Mesenchymal stem cell (in vitro differentiated cells and primary cell): ENCODE measurements at places on chromosomes 11 and 22.

- H3K4me1 ChIP-seq, result no peaks in the 10 kb centered on the region
- no peaks in the 10 kb centered on the region for H3K27me3 ChIP-seq
- DNase-seq, result no peak
- no peak overlapping the region for H3K4me3 ChIP-seq
- no peaks in the 10 kb centered on the region for H3K36me3 ChIP-seq
These were observed 282.7 kb upstream of the CCDC179 start for GRCh38 chr11:23143022-23143421.

GRCh38 chr22:20905415-20906386 lies 11.5 kb upstream of the CRKL start:
- no peak for DNase-seq
- H3K4me3 ChIP-seq, result no peak overlapping the region
- H3K36me3 ChIP-seq, result no peaks in the 10 kb centered on the region
- H3K27me3 ChIP-seq, result peaks cover 3% of the 10 kb centered on the region
- no peak overlapping the region for H3K27ac ChIP-seq

GRCh38 chr22:17647991-17648390 lies 9.4 kb downstream of the BCL2L13 start:
- no peak overlapping the region for H3K27ac ChIP-seq
- H3K36me3 ChIP-seq, result peaks cover 13% of the 10 kb centered on the region
- no peak overlapping the region for H3K4me3 ChIP-seq
- no peaks in the 10 kb centered on the region for H3K27me3 ChIP-seq
- no peak for DNase-seq

DNA sequence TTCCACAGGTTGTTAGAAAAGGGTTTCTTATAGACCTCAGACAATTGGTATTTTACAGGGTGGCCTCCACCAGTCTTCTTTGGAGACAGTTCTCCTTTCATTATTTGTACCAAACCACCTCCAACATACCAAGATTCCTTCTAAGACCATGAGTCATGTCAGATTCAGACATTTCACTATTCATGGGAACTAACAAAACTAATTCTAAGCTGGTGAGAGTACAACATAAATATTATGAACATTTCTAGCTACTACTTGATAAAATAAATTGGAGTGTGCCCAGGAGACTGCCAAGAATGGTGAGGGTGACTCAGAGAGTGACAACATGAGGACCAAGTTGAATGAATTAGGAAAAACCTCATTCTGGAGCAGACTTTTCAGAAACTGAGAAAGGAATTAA lies 494.6 kb upstream of the LRRC4C start:
- H3K4me1 ChIP-seq, result no peaks in the 10 kb centered on the region
- no peaks in the 10 kb centered on the region for H3K36me3 ChIP-seq
- no peaks in the 10 kb centered on the region for H3K27me3 ChIP-seq
- H3K4me3 ChIP-seq, result no peak overlapping the region

DNA sequence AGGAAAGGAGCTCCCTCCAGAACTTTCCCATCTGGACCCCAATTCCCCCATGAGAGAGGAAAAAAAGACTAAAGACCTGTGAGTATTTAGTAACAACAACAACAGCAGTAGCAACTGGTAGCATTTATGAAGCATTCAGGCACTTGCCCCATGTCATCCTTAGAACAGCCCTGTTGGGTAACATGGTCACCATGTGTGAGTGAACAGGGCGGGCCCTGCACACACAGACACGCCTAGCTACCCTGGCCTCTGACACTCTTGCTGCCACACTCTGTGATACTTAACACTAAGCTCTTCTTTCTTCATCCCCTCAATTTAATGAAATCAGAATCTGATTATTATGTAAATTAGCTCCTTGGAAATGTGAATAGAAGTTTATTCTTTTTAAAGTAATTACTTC lies 26.1 kb upstream of the SLC25A18 start:
- H3K4me3 ChIP-seq, result no peak overlapping the region
- no peaks in the 10 kb centered on the region for H3K36me3 ChIP-seq
- H3K4me1 ChIP-seq, result no peaks in the 10 kb centered on the region
- peaks cover 3% of the 10 kb centered on the region for H3K27me3 ChIP-seq
- DNase-seq, result no peak
- H3K27ac ChIP-seq, result no peak overlapping the region

DNA sequence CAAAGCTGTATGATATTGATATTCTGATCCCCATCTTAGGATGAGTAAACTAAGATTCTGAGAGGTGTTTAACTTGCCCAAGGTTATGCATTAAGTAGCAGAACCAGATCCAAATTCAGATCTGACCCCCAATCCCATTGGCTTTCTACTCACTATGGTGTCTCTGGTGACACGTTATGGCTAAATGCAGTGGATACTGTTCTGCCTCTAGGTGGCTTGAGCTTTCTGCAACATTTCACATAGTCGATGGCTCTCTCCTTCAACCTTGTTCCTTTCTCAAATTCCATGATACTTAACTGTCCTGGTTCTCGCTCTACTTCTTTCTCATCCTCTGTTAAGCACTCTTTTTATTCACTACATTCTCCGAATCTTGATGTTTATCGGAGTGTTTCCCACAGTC lies 9.4 kb downstream of the C11orf97 start:
- no peak overlapping the region for H3K4me3 ChIP-seq
- H3K27ac ChIP-seq, result no peak overlapping the region
- DNase-seq, result no peak
- no peaks in the 10 kb centered on the region for H3K27me3 ChIP-seq
- H3K36me3 ChIP-seq, result no peaks in the 10 kb centered on the region

- H3K4me3 ChIP-seq, result no peak overlapping the region
- peaks cover 7% of the 10 kb centered on the region for H3K4me1 ChIP-seq
- no peaks in the 10 kb centered on the region for H3K27me3 ChIP-seq
- peak overlapping the region; percentile 50 for H3K27ac ChIP-seq
- H3K36me3 ChIP-seq, result peaks cover 30% of the 10 kb centered on the region
These were observed 14.5 kb downstream of the SERPINH1 start for GRCh38 chr11:75576499-75576918.

- H3K4me3 ChIP-seq, result no peak overlapping the region
- no peaks in the 10 kb centered on the region for H3K27me3 ChIP-seq
- peaks cover 20% of the 10 kb centered on the region for H3K4me1 ChIP-seq
- no peaks in the 10 kb centered on the region for H3K36me3 ChIP-seq
- DNase-seq, result no peak
These were observed 86.1 kb upstream of the PARVA start for GRCh38 chr11:12291313-12291712.

DNA sequence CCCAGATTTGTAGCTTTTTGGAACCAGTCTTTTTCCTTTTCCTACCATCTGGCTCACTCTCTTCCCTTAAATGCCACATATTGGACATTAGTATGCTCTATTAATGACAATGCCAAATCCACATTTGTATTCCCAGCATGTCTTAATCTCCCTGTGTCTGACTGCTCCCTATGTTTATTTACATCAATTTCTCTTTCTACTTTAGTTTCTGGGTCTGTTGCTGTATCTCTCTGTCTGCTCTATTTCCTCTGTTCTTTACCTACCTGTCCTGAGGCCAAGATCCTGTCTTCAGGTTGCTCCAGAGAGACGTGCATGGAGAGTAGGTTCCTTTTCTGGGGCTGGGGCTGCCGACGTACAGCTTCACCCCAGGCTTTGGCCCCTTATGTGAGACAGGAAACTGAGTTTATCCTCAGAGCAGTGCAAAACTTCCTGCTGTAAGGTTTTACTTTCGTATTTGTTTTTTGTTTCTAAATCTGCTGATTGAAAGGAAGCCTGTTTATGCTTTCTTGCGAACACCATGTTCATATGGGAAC lies 25.6 kb downstream of the OR2AG2 start:
- peak overlapping the region; percentile 31 for H3K4me3 ChIP-seq
- DNase-seq, result peak; percentile 15
- H3K4me1 ChIP-seq, result no peaks in the 10 kb centered on the region
- H3K27ac ChIP-seq, result no peak overlapping the region
- no peaks in the 10 kb centered on the region for H3K36me3 ChIP-seq

DNA sequence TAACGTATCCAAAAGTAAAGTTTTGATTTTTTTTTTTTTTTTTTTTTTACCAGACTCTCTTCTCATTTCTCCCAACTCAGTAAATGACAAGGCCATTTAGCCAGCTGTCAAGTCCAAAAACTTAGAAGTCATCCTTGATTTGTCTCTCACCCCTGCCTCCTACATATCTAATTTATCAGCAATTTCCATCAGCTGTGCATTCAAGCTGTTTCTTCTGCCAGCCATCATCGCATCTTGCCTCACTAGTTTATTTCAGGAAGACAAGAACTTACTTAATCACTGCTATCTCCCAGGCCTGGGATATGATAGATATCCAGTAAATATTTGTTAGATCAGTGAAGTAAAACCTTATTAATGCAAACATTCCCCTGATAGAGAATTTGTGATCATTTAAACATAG lies 47.6 kb downstream of the SCGB1A1 start:
- no peak overlapping the region for H3K4me3 ChIP-seq
- H3K27me3 ChIP-seq, result no peaks in the 10 kb centered on the region
- H3K4me1 ChIP-seq, result peaks cover 3% of the 10 kb centered on the region
- no peaks in the 10 kb centered on the region for H3K36me3 ChIP-seq
- DNase-seq, result no peak

GRCh38 chr11:5275369-5276110 lies 5.8 kb upstream of the HBE1 start:
- H3K4me3 ChIP-seq, result no peak overlapping the region
- no peaks in the 10 kb centered on the region for H3K27me3 ChIP-seq
- DNase-seq, result peak; percentile 49
- H3K36me3 ChIP-seq, result no peaks in the 10 kb centered on the region

- H3K27ac ChIP-seq, result no peak overlapping the region
- no peak for DNase-seq
- H3K4me3 ChIP-seq, result no peak overlapping the region
- H3K27me3 ChIP-seq, result no peaks in the 10 kb centered on the region
These were observed 114.0 kb upstream of the PLET1 start for GRCh38 chr11:112374486-112375140.

DNA sequence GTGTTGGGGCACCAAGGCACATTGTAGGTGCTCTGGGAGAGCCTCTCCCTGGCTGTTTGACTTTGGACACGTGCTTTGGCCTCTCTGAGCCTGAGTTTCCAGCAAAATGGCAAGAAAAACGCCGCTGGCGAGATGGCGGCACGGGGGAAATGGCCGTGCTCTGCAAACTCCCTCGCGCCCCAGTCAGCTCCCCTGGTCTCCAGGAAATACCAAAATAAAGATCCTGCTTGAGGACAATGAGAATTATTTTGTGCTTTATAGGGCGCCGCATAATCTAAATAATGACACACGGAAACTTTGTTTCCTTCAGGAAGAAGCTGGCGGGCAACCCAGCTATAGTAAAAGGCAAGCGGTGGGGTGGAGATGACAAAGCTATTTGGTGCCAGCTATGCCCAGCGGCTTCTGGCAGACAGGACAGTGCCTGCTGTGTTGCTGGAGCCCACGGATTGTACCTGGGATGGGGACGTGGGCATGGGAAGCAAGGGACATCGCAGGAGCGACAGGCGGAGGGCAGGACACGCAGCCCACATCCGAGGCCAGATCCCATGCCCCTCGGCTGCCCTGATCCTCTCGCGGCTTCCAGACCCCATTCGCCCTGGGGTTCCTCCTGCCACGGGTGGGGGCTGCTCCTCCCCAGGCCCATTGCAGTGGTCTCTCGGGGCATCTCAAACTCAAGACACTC lies 26.3 kb upstream of the RFPL3 start:
- H3K4me1 ChIP-seq, result peaks cover 2% of the 10 kb centered on the region
- no peaks in the 10 kb centered on the region for H3K36me3 ChIP-seq
- no peak for DNase-seq
- H3K27ac ChIP-seq, result no peak overlapping the region

DNA sequence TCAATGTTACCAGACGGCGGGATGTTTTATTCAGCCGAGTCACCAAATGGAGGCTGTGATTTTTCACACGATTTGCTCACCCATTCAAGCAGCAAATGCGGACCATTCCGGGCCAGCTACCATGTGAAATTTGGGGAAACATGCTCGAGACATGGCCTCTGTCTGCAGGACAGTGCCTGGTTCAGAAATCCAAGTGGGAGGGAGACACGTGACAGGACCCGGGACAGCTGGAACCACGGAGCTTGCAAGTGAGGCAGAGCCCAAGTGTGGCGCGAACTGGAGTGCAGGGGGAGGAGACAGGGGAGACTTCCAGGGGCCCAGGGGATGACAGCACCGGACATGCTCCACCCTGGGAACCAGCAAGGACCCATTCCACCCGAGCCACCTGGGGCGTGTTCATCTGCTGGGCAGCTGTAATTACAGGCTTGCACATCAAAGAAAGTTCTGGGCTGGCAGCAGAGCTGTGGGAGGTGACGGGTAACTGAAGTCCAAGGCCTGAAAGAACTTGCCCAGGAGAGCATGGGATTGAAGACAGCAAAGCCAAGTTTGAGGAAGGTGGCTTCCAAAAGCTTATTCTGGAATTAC lies 16.5 kb downstream of the CERK start:
- H3K4me3 ChIP-seq, result no peak overlapping the region
- no peak for DNase-seq
- no peak overlapping the region for H3K27ac ChIP-seq
- H3K36me3 ChIP-seq, result peaks cover 42% of the 10 kb centered on the region
- H3K4me1 ChIP-seq, result peaks cover 13% of the 10 kb centered on the region
- no peaks in the 10 kb centered on the region for H3K27me3 ChIP-seq

DNA sequence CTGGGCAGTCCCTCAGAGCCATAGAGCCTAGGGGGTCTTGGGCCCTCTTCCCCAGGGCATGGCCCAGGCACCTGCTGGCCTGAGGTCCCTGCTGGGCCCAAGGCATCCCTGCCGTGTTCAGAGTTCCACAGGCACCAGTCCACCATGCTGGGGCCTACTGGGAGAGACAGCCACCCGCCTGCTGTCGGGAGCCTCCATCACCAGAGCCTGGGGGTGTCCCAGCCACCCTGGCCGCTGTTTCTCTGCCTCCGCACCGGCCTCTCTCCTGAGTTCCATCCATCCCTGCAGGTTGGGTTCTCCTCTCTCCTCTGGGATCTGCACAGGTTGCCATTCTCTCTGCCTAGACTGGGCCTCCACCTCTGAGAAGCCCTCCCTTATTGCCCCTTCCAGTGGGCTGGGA lies 68.6 kb downstream of the KCNQ1 start:
- H3K4me3 ChIP-seq, result no peak overlapping the region
- H3K27me3 ChIP-seq, result peaks cover 33% of the 10 kb centered on the region
- H3K4me1 ChIP-seq, result no peaks in the 10 kb centered on the region
- DNase-seq, result no peak
- no peaks in the 10 kb centered on the region for H3K36me3 ChIP-seq

GRCh38 chr11:18203723-18204122 lies 31.1 kb downstream of the MRGPRX4 start:
- H3K4me1 ChIP-seq, result no peaks in the 10 kb centered on the region
- no peak overlapping the region for H3K4me3 ChIP-seq
- DNase-seq, result peak; percentile 16
- H3K27me3 ChIP-seq, result peaks cover 12% of the 10 kb centered on the region
- H3K27ac ChIP-seq, result no peak overlapping the region
- H3K36me3 ChIP-seq, result no peaks in the 10 kb centered on the region

DNA sequence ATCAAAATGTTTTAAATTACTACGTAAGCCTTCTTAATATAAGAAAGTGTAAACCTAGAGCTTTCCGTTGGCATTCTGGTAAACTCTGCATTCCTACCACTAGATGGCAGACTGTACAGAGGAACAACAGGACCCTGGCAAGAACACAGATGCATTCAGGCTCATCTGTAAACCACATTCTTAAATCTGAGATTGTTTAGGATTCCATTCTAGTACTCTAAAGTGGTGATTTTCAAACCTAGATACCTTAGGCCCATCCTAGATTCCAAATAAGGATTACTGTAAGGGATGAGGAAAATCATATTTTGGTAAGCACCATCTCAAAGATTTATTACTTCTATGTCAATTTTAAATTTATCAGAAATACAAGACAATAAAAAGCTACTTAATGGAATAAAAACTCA lies 26.9 kb downstream of the PICALM start:
- no peaks in the 10 kb centered on the region for H3K27me3 ChIP-seq
- H3K4me1 ChIP-seq, result peaks cover 5% of the 10 kb centered on the region
- peak; percentile 89 for DNase-seq
- H3K4me3 ChIP-seq, result peak overlapping the region; percentile 60
- peaks cover 4% of the 10 kb centered on the region for H3K36me3 ChIP-seq
